Stimulated activated CD4-positive, alpha-beta T cell treated with anti-CD3 and anti-CD28 coated beads, Interleukin-1b, Interleukin-23, amount 100 ng/mL, for 1 hour (primary cell): ENCODE measurements at places on chromosomes 2 and 18.

DNA sequence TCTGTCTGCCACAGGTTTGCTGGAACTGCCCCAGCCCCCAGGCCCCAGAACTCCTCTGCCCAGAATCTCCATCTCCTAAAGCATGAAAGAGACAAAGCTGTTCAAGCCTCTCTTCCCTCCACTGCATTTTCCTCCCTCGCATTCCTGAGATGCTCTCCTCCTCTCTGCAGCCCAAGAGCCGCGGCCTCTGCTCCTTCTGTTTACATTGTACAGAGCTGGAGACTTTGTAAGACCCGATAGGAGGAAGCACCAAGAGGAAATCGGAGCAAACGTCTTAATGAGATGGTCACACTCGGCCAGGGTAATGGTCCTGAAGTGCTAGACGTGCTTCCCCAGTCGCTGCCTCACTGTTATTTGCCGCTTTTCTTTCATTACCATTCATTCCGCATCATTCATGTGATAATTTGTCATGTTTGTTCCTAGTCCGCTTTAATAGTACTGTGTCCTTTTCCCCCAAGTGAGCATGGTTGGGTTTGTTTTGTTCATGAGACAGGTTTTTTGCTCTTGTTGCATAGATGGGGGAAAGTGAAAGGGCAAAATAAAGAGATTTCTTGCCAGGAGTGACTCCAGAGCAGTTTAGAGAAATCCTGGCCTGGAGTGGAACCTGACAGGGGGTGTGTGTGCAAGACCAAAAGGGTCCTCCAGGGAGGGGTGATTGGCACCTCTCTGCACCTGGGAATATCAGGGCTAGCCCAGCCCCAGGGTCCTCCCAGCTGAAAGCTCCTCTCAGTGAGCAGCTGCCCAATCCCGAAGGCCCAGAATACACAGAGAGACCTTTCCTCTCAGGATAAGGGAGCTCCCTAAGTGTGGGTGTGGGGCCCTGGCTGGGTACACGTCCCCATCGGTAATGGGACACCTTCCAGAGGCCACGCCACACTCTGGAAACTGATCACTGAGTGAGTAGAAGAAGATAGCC lies 44.9 kb upstream of the ID2 start:
- no peak for DNase-seq

DNA sequence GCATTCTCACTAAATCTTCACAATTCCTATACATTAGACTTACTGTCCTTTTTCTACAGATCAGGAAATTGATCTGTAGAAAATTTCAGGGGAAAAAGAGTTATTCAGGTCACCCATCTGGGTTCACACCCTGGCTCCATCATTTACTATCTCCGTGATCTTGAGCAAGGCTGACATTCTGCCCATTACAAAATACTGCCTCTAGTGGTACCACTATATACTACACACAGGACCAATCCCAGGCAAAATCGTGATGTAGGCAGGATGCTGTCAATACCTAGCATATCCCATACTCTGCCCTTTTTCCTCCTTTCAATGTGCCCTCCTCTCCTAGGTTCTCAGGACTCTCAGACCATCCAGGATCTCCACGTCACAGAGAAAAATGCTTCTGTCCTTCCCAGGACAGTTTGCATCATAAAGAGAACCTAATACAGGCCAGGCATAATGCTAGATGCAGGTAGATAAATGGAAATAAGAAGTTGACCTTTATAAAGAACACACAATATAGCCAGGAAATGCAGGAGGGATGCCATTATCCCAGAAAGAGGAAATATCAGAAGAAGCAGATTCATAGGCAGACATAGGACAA lies 101.9 kb downstream of the CDH20 start:
- no peak for DNase-seq

DNA sequence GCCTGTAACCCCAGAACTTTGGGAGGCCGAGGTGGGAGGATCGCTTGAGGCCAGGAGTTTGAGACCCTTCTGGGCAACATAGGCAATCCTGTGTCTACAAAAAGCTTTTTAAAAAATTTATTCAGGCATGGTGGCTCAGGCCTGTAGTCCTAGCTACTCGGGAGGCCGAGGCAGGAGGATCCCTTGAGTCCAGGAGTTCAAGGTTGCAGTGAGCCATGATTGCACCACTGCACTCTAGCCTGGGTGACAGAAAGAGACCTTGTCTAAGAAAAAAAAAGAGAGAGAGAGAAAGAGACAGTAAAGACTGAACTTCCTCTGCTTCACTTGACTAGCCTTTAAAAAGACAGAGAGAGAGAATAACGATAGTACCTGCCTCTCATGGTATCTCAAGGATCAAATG lies 62.4 kb downstream of the INPP5D start:
- DNase-seq = no peak

DNA sequence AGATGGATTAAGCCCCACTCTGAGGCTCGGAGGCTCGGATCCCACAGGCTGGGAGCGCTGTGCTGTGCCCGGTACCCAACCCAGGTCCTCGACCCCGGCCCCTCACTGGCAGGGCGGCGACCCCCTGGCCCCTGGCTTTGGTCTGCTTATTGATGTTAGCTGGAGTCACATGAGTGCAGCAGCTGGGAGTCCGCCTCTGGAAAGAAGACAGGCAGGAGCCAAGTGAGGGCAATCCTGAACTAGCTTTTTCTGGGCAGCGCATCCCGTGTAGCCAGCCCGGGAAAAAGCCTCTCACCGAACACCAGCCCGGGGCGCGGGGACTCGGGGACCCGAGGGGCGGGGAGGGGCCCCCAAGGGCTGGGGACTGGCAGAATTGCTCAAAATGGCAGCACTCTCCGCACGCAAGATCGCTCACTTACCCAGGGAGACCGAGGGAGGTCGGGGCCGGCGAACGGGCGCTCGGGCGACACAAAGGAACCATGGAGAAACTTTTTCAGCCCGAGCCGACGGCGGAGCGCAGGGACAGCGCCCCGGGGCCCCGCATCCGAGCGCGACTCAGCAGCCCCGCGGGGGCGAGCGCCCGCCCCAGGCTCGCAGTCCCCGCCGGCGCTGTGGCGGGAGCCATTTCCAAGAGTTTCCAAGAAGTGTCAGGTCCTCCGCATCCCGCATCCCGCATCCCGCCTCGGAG lies 567 bp downstream of the TMEM200C start:
- no peak for DNase-seq

DNA sequence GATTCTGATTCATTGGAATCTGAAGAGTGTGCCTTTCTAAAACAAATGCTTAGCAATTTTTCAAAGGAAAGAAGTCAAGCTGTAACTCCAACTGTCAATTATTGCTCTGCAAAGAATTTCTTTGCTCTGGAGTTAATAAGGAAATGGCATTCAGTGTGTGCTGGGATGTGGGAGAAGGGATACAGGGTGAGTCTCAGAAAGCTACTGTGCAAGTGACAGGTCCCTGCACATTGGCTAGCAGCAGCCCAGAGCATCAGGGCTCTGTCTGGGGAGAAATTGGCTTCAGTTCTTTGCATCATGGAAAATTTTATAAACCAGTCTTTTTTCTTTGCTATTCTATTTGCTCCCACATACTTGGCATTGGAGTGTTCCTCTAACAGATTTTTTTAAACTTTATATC lies 1.1 kb upstream of the SYT4 start:
- DNase-seq = no peak

GRCh38 chr2:95328358-95329125 lies 31.4 kb downstream of the KCNIP3 start:
- no peak for DNase-seq

DNA sequence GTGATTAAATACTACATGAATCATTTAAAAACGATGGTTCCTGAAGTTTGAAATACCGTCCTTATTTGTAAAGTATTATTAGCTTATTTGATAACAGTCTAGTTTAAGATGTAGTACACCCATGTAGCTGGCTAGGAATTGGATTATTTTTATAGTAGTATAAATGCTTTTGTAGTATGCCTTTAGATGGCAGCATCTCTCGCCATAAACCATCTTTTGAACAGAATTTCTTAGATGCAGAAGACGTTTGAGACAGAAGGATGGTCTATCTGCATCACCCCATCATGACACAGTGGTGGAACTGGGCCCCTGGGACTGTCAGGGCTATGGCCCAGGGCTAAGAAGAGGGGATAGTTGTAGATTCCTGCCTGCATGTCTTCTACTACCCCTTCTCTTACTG lies 152.7 kb downstream of the WDSUB1 start:
- DNase-seq = no peak

DNA sequence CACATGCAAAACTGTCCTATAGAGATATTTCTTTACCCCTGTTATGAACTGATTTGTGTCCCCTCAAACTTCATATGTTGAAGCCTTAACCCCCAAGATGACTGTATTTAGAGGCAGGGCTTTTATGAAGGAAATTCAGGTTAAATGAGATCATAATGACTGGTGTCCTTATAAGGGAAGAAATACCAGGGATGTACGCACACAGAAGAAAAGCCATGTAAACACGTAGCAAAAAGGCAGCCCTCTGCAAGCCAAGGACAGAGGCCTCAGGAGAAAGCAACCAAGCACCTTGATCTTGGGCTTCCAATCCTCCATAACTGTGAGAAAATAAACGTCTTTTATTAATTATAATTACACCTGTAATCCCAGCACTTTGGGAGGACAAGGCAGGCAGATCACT lies 101.3 kb upstream of the NDUFV2 start:
- DNase-seq = no peak

DNA sequence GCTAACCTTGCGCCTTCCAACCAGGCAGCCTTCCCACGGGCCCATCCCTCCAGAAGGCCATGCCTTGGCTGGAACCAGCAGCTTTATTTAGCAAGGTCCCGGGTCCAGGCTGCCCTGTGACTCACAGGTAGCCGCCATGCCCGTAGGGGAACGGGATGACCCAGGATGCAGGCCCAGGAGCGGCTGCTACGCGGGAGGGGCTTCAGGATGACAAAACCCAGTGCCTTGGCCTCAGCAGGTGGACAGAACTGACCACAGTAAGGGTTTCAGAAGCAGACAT lies 63.3 kb downstream of the RTP5 start:
- DNase-seq = no peak

GRCh38 chr2:223262946-223263345 lies 211.0 kb downstream of the KCNE4 start:
- DNase-seq = no peak

- no peak for DNase-seq
Measured at GRCh38 chr2:43186679-43187374, 39.6 kb downstream of the ZFP36L2 start.

DNA sequence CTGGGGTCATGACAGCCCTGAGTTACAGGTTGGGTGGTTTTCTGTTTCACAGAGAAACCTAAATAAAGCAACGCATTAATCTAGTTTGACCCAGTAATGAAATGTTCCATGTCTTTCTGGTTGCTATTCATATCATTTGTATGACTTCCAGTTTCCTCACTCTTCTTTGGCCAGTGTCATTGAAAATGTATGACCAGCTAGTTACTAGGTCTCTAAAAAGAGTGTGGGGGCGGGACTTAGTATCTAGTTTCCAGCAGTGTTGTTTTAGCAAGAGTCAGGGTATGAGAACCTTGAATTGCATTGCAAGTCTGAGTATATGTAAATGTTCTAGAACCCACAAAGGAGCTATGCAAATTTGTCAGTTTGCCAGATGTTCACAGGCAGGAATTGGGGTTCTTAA lies 47.7 kb downstream of the SLC9A2 start:
- no peak for DNase-seq

- DNase-seq = no peak
Measured at GRCh38 chr2:84458551-84459017, 496 bp downstream of the SUCLG1 start.

GRCh38 chr18:43129946-43130524 lies 14.6 kb upstream of the RIT2 start:
- no peak for DNase-seq

DNA sequence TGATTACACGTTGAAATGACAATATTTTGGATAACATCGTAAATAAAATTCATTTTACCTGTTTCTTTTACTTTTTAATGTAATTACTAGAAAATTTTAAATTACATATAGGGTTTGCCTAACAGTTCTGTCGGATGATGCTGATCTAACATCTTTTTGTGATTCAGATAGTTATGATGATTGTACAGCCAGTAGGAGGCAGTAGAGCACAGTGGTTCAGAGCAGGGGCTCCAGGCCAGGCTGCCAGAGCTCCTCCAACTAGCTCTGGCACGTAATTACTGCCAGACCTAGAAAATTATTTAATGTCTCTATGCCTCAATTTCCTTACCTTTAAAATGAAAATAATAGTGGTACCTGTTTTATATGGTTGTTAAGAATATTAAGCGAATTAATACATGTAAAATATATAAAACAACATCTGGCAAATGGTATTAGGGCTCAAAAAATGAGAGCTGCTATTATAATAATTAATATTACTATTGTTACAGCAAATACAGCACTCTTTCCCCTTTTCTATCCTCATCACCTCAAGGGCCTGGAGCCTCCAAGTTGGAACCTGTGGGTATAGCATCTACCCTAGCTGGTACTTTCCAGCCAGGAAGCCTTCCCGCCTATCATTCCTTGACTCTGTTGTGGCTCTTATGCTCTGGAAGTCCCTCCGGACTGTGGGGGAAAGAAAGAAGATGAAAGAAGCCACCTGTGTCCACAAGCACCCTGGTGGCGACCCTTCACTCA lies 47.7 kb upstream of the PLA2R1 start:
- peak; percentile 6 for DNase-seq

DNA sequence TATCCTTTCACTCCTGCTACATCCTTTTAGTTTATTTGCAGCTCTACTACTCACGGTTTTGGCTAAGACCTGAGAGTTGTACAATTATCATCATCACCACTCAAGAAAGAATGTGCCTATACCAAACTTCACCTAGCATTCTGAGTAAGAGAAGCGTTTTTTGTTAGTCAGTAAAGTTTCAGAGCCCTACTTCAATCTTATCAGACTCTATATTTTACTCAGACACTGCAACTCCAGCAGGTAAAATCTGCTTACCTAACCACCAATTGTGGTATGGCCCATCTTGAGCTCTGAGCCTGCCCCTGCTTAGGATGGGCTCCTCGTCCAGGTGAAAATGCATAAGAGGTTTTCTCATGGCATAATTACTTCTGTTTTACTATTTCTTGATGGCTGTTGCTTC lies 37.1 kb downstream of the ICOS start:
- DNase-seq = no peak

- DNase-seq = no peak
Measured at GRCh38 chr2:234682492-234683228, 185.8 kb upstream of the ARL4C start.

DNA sequence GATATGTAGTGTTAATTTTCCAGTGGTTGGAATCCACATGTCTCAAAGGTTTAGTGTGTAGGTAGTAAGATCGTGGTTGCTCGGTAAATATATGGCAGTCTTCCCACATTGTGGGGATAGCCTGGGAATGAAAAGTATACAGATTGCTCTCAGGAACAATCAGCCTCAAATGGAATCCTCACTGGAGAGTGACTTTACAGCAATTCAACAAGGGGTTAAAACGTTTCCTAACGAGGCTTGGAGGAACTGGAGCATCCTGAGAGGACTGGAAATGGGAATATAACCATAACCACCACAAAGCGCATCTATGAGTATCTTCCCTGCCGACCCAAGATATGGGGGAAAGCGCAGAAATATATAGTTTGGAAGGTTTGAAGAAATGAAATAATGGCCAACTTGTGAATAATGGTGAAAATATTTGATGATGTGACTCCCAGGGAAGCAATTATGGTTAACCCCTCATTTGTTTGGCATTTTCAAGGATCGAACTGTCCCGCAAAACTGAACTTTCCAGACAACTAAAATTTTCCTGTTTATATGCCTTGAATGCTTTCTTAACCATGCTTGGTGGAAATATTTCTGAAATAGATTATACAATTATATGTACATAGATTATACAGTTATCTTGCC lies 100.7 kb upstream of the FOSL2 start:
- no peak for DNase-seq

GRCh38 chr2:44768438-44769236 lies 172.9 kb upstream of the SIX3 start:
- no peak for DNase-seq
